ENCODE measurements at places on chromosomes 1 and 21.
A peak's percentile ranks its signal among the peaks of the same experiment; 100 is the strongest.

GRCh38 chr1:93111065-93111464 is 32.0 kb downstream of the MTF2 start:
- DNase-seq, result no peak

DNA sequence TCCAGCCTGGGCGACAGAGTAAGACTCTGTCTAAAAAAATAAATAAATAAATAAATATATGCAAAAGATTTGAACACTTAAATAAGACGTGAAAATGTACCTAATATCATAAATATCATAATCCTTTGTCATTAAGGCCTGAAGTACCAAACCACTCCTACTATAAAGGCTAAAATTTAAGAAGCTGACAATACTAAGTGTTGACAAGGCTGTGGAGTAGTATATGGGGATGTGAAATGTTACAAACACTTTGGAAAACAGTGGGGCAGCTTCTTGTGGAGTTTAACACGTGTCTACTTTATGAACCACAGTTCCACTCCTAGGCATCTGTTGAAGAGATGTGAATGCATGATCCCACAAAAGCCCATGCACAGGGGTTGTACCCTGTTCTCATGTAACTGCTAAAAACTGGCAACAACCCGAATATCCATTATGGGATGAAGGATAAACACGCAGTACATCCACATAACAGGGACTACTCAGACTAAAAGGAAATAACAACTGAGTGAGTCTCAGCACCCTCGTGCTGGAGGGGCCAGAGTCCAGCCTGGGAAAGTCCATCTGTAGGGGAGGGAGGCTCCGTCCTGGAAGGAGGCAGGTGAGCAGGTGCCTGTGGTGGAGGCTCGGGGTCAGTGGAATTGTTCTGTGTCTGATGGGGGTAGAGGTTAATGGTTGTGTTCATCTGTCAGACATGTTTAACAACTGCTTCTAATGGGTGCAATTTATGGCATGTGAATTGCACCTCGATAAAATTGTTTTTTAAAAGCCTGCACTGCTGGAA is 6.7 kb upstream of the SLC19A1 start:
- DNase-seq, result no peak

DNA sequence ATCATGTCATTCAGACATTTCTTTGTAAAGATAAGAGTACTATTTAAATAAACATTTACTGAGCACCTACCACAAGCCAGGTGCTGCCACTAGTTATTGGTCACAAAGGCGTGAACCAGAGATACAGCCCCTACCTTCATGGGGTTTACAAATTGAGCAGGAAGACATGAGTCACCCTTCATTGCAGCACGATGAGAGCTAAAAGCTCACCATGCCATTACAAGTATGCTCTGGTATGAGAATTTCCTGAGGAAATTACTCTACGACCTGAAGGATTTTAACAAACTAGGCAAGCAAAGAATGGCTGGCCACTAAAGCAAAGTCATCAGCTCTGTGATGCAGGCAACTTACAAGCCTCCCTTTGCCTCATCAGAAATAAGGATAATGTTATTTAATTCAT is 346.8 kb downstream of the BRINP2 start:
- DNase-seq, result no peak

- DNase-seq, result no peak
Observed at GRCh38 chr1:37792943-37793686, 532 bp upstream of the MANEAL start.

- DNase-seq, result peak; percentile 61
Observed at GRCh38 chr1:78676347-78676982, 26.8 kb downstream of the IFI44 start.

GRCh38 chr1:83998498-83999315 is at the start of gene TTLL7:
Gene TTLL7, minus strand, starts transcription at chr1:83999132. Its CDS starts 46,921 bp downstream, at chr1:83952211.
- peak; percentile 79 for DNase-seq

DNA sequence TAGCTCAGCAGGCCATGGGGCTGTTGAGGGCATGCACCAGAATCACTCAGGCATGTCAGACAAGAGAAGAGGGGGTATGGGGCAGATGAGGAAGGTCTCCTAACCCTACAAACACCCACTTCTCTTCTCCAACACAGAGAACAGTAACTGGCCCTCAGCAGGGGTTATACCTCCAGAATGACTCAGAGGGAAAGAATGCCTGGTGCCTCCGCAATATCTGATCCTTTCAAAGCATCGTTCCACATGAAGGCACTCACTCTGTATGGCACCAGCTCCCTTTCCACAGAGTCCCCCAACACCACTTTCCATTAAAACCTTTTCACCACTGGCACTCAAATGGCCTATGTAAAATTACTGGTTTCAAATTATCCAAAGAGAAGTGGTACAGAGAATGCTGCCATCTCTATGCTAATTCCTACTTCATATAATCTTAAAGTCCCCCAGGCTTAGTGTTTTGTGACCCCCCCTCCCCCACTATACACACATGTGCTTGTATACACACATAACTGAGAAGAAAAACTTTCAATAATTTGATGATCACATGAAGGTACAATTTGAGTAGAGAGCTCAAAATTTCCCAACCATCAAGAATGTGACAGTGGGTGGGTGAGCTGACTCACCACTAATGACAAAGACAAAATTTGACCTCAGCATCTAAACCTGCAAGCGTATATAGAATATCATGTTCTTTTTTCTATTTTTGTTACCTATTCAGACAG is 91.5 kb downstream of the SIPA1L2 start:
- peak; percentile 41 for DNase-seq

GRCh38 chr1:101284021-101284420 is 47.2 kb downstream of the S1PR1 start:
- DNase-seq, result no peak
